T-cell (primary cell): ENCODE measurements at places on chromosomes 7 and 10. TPM values are rescaled to one million over a fixed set of nuclear protein-coding genes. Genes with fewer than 3 reads are reported as not detected.

The UPK3BL2 gene
- total RNA-seq = 86.5 TPM

The NPTX2 gene
- total RNA-seq = 0.09 TPM

The TRUB1 gene
- total RNA-seq = 11.0 TPM

The CTNNA3 gene
- not detected for total RNA-seq

The TWNK gene
- 5.3 TPM for total RNA-seq

The ERVW-1 gene
- 0.16 TPM for total RNA-seq

The STEAP1B gene
- 0.30 TPM for total RNA-seq

The TAS2R5 gene
- total RNA-seq = 2.8 TPM

The APBB1IP gene
- total RNA-seq = 86.5 TPM

The DAGLB gene
- total RNA-seq = 38.9 TPM
